Stimulated activated CD8-positive, alpha-beta memory T cell treated with anti-CD3 and anti-CD28 coated beads, Interleukin-15, amount 100 ng/mL, for 4 hours (primary cell): ENCODE measurements at places on chromosomes 4 and X.

DNA sequence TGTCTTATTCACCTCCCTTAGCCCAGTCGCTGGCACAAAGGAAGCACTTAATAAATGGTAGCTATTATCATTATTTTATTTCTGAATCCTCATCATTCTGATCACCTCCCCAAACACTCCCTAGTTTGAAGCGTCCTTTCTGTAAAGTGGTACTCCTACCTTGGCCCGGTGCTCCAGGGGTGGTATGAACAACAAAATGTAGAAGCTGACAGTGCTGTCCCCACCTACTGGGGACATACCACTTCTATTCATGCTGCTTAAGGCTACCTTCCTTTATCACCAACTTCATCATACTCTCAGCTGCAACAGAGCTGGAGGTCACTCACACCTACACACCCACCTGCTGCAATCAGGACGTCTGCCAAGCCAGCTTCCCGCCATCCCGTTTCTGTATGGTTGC is 40.8 kb upstream of the APLN start:
- no peak for DNase-seq

GRCh38 chr4:168587411-168588125 is 90.7 kb downstream of the PALLD start:
- DNase-seq: no peak

DNA sequence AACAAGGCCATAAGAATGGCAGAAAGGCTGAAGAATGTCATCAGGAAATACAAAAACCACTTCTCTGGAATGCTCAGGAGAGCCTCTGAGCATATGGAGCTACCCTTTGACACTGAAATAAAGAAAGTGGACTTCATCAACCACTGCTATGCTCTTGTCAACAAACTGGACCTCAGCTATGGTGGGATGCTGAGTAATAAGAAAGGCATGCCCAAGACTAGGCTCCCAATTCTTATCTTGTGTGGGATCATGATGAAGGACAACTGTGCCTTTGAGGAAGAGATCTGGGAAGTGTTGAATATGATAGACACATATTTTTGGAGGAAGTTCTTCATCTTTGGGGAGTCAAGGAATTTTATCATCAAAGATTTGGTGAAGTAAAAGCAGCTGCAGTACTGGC is 86.9 kb upstream of the MAGEB16 start:
- DNase-seq: no peak

DNA sequence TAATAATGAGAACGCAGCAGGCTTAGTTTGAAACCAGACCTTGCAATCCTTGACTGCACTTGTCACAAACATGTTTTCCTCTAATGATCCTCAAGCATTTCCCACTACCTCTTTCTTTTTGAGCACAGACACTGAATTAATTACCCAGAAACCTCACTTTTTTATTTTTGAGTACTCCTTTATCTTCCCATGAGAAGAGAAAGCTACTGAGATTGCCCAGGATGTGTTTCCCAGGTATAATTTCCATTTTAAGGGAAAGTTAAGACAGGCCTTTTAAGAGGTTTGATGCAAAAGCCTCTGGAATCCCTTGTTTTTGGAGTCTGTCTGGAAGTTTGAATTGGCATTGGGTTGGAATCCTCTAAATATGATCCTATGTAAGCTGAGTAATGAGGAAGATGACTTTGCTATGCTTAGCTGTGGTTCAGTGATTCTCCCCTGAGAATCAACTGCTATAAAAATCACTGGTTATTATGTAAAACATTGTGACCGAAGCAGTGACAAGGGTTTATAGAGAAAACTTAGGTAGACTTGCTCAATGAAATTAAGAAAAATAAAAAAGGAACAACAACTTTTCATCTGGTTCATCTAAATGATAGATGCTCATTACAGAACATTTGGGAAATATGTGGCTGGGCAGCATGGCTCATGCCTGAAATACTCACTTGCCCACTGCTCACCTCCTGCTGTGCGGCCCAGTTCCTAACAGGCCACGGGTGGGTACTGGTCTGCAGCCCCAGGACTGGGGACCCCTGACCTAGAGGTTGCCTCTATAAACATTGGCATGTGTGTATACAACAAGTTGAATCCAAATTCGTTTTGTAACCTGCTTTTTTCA is 10.8 kb upstream of the RHOH start:
- DNase-seq: no peak

DNA sequence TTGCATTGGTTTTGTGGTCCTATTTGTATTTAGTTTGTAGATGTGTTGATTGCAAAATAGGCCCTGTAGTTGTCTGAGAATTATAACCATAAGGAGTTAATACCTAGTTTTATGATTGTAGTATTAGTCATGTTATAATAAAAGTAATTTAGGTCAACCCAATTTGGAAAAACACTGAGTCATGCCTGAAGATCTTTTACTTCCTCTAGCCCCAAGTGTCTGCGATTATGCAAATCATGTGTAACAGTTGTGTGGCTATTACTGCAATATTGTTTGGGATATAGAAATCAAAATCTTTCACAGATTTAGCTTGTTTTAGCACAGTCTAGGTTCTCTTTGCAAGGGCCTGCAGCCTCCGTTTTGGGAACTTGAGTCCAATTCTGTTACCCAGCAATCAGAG is 12.6 kb downstream of the SRD5A3 start:
- no peak for DNase-seq

DNA sequence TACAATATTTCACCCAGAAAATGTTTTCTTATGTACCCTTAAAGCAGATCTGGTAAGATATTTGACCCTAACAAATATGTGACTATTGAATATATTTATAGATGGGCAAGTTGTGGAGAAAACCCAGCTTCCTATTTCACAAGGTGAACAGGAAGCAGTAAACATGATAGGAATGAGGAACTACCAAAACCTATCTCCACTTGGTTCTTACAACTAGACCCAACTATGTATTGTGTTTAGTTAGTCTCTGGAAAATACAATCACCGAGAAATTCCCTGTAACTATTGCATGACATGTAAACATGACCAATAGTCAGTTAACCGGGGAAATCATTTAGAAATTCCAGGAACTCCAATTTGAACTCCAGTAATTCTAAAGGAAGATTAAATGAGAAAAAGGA is 8.4 kb upstream of the RXFP1 start:
- DNase-seq: no peak

GRCh38 chrX:17413228-17413627 is 38.2 kb downstream of the NHS start:
- no peak for DNase-seq

GRCh38 chr4:184668511-184669114 is 19.1 kb downstream of the PRIMPOL start:
- DNase-seq: no peak

DNA sequence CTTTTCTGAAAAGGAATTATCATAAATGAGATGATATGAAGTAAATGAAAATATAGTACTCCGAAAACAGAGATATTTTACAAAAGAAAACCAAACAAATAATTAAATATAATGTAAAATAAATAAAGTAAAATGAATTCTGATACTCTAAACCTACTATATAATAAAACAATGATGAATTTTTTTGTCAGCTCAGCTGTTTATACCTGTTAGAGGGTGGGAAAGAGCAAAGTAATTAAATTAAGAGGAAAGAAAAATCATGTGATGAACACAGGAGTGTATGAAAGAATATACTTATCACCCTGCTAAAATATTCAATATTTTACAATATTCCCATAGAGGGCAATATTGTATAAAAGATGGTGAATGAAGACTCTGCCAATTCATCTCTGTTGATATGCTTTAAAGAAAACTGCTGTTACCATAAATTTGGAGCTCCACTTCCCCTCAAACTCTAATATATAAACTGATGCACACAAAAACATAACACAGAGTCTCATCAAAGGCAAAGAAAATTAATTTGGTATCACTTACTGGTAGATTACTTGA is 6.5 kb upstream of the NDST4 start:
- DNase-seq: no peak

DNA sequence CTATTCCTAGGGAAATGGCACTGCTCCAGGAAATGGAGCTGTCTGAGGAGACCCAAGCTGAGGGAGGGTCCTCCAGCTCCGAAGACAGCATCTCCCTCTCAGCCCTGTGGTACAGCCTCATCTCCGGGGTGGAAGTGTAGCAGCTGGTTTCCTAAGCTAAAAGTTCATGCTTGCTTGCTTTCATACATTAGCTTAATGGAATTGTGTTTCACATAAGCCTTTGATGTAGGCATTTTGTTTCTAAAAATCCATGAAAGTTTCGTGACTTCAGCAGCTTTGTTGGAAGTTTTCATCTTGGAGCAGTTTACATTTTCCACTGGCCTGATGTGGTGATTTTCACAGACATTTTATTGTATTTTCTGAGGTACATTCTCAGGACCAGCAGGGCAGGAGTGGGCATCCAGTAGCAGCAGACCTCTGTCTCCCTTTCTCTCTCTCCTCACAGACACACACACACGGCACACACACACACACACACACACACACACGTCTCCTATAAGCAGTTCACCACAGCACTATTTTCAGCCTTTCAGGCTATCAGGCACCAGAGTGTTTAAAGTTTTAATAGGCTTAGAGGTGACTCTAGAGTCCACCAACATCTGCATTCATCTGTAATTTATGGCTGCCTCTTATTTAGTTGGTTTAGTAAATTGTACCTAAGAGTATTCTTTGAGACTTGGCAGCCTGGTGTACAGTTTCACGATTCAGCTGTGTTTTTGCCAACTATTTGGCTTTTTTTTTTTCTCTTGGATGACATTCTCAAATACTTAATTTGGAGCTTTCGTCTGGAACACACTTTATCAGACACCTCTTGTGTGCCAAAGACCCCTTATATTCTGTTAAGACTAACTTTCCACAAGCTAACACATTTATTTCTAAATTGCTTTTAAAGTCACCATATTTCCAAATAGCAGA is 225.8 kb upstream of the SFRP2 start:
- DNase-seq: no peak

DNA sequence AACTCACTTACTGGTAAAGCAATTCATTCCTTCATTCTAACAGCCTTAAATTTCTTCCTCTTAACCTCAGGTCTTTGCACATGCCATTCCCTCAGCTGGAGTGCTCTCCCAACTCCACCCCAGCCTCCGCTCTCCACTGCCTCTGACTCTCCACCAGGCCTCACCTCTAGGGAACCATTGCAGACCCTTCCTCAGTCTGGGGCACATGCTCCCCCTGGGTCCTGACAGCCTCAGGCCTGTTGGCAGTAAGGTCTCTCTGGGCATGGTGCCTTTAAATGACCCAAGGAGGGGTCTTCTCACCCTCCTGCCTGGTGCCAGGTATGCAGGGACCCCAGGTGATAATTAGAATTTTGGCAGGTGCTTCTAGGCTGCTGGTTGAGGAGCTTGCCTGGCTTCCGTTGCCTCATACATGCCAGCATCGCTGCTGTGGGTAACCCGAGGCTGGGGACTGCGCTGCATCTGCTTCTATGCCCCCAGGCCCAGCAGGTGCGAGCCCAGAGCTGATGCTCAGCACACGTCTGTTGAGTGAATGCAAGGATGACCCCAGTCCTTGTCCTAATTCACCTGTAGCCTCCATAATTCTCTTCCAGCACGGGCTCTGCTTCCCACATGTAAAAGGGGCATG is 27.5 kb upstream of the GPR78 start:
- DNase-seq: no peak

DNA sequence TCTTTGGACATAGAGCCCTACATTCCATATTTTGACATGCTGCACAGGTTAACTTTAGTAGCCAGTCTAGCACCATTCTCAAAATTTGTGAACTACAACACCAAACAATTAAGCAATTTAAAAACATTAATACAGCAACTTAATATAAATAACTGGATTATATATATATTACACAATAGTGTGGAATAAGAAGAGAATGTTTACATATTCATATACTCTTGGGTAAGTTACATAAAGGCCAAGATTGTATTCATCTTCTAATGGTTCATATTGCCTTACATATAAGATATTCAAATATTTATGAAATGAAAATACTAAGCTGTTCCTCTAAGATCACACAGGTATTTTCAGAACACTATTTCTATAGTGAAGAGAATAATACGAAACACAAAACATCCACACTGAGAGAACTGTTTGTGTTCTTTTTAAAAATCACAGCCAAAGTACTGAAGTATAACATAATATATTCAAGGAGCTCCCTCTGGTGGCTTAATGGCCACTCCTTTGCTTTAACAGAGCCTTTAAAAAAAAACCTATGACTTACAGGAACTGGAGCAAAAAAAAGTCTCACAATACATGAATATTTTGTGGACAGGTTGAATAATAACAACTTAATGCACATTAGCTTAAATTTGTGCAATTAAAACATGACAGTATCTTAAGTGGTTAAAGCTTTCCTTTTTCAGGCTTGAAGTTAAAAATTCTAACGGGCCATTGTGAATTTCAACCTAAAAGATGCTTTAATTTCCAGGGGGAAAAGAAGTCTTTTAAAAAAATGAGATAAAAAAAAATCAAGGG is 46.2 kb downstream of the NEK1 start:
- DNase-seq: no peak

DNA sequence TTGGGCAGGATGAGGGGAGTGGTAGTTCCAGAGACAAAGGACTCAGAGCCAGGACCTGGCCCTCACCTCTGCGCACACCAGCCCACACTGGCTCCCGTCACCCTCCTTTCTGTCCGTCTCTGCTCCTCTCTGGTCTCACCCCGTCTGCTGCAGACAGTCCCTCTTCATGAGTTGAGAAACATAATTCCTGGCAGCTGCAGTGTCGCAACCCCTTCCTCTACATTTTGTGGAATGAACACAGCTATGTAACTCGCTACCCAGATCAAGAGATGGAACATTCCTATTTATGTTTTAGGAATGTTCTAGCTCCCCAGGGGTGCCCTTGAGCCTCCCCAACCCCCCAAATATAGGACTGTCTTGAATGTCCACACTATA is 59.3 kb downstream of the SHROOM2 start:
- no peak for DNase-seq

DNA sequence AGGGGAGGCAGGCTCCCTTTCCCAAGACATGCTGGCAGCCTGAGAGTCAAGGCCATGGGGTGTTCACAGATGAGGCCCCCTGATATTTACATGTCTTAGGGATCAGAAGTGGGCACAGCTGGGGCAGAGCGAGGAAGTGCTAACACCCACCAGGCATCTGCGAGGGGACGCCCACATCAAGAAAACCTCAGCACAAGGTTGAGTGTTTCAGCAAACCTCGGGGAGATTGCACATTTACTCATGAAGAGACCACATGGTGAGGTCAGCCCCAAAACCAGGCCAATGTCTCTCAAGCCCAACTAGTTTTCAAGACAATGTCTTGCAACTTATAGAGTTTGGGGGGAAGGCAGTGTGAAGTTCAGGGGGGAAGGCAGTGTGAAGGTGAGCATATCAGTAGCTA is 55.2 kb downstream of the CLNK start:
- DNase-seq: no peak

DNA sequence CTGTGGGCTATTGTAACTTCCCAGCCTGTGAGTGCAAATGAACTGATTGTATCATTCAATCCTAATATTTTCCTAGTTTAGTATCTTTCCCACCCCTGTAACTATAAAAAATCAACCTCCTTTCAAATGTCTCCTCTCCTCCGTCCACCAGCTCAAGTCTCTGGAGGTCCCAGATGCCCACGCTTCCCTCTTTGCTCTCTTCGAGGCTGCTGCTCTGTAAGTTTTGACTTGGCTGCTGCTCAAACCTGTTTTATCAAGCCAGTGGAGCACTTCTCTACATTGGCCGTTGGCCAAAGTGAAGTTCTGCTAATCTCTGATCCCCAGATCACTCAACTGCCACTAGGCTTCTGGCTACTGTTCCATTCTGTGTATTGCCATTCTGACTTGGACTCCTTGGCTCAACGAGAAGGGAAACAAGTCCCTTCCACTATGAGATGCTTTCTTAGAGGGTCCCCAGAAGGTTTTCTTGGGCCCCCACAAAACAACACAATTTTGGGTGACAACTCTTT is 60.7 kb upstream of the RAPGEF2 start:
- DNase-seq: no peak
